Spleen (tissue), 13 donors: ENCODE measurements at places on chromosomes 6 and 20. TPM values are rescaled to one million over a fixed set of nuclear protein-coding genes. Genes with fewer than 3 reads are reported as not detected.

GRCh38 chr20:64176551-64176950, 12.3 kb downstream of the MYT1 start:
- no peaks in the 10 kb centered on the region for H3K4me1 ChIP-seq
- no peaks in the 10 kb centered on the region for H3K36me3 ChIP-seq
- H3K27ac ChIP-seq, result no peak overlapping the region
- H3K4me3 ChIP-seq, result no peak overlapping the region
- DNase-seq, result no peak
- no peaks in the 10 kb centered on the region for H3K27me3 ChIP-seq

DNA sequence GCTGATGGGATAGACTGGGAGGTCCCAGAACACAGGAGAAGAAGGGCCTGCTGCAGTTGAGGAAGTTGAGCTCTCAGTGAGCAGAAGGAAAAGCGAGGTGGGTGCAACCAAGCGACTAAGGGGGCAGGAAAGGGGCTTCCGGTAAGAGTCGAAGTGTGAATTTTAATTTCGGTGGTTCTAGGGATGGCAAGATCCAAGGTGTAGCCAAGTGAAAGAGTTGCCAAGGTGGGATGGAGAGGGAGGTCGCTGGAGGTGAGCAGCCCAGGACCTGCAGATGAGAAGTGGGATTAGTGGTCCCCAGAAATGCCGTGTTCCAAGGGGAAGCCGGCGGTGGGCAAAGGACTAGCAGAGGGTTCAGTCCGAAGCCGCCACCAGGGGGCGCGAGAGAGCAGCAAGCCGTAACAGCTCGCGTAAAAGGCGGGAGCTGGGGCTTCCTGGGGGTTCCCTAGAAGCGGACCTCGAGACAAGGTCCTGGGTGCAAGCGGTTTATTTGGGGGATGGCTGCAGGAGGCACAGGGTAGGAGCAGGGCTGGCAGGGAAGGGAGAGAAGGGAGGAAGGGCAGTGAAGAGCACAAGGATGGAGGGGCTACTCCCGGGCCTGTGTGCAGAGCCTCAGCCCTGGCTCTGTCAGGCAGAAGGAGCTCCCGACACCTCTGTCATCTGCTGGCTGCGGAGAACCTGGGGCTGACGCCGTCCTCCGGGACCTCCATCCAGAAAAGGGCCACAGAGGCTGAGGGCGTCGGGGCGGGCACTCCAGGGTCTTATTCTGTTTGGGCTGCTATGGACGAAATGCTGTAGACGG, 103.6 kb downstream of the PAX1 start:
- no peaks in the 10 kb centered on the region for H3K4me1 ChIP-seq
- no peak overlapping the region for H3K27ac ChIP-seq
- H3K36me3 ChIP-seq, result no peaks in the 10 kb centered on the region
- H3K4me3 ChIP-seq, result no peak overlapping the region
- DNase-seq, result peak; percentile 83

DNA sequence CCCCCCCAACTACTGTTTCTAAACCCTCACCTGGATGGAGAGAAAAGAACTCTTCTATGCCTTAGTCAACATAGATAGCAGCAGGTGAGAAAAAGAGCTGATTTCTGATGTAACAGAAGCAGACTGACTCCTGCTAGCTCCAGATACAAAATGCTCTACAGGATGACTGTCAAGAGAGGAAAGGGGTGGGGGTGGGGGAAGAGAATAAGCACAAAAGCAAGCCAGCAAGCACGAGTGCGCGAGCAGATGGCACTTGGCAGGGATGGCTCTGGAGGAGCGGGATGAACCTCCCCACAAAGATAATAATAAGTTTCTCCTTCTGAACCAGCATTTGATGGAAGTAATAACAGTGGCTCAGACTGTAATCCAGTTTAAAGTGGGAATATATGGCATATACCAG, 45.6 kb upstream of the SPDEF start:
- no peaks in the 10 kb centered on the region for H3K27me3 ChIP-seq
- no peak for DNase-seq
- no peak overlapping the region for H3K4me3 ChIP-seq
- H3K27ac ChIP-seq, result no peak overlapping the region
- peaks cover 13% of the 10 kb centered on the region for H3K4me1 ChIP-seq

GRCh38 chr6:106214531-106214930, 111.0 kb downstream of the ATG5 start:
- no peak overlapping the region for H3K27ac ChIP-seq
- H3K36me3 ChIP-seq, result no peaks in the 10 kb centered on the region
- no peaks in the 10 kb centered on the region for H3K4me1 ChIP-seq
- DNase-seq, result no peak

DNA sequence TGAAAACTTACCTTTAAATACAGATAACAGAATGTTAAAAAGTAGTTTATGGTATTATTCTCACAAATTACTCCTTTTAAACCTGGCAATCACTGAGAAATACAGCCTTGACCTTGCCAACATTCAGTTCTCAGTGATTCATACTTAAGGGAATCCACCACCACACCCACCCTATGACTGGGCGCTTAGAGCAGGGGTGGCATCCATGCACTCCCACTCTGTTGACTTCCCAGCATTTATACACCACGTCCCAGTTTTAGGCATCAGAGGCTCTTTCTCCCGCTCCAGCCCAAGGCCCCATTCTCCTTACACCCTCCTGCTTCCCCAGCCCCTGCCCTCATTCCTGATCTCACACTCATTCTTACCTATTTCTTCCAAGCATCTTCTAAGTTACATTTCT, 16.3 kb downstream of the TRAF3IP2 start:
- no peaks in the 10 kb centered on the region for H3K27me3 ChIP-seq
- no peak overlapping the region for H3K27ac ChIP-seq
- no peaks in the 10 kb centered on the region for H3K4me1 ChIP-seq
- no peak overlapping the region for H3K4me3 ChIP-seq
- no peak for DNase-seq
- no peaks in the 10 kb centered on the region for H3K36me3 ChIP-seq

- peaks cover 32% of the 10 kb centered on the region for H3K4me1 ChIP-seq
- H3K4me3 ChIP-seq, result no peak overlapping the region
- no peak for DNase-seq
- H3K36me3 ChIP-seq, result no peaks in the 10 kb centered on the region
Observed at GRCh38 chr20:19785983-19786285, 27.9 kb downstream of the RIN2 start.

DNA sequence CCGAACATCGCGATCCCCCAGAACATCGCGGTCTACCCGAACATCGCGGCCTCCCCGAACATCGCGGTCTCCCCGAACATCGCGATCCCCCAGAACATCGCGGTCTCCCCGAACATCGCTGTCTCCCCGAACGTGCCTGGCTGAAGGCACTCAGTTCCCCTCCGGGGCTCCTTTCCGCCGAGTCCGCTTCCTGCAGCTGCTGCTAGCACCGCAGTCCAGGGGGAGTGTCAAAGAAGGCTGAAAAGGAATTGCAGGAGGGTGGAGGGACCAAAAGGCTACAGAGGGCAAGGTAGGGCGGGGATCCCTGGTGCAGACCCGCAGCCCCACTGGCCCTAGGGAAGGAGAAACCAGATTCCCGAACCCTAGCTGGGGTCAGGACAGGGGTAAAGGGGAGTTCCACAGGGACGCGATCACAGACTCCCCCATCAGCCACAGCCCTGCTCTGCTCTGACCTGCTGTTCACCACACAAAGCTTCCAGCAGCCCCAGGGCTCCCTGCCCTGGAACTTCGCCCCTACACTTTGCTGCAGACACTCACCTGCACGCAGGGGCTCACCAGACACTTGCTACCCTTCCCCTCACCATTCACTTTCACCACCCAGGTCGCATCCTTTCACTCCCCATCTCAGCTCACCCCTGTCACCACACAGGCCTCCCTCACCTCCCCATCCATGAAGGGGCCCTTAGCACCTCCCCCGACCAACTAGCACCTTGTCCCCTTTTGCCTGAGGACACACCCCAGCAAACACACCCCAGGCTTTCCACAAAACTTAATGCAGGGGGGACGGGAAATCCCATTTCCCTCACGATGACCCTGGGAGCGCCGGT, 1.7 kb downstream of the ULBP1 start:
- no peak overlapping the region for H3K27ac ChIP-seq
- H3K4me1 ChIP-seq, result peaks cover 30% of the 10 kb centered on the region
- peaks cover 69% of the 10 kb centered on the region for H3K27me3 ChIP-seq
- H3K36me3 ChIP-seq, result no peaks in the 10 kb centered on the region
- DNase-seq, result peak; percentile 84

- no peak for DNase-seq
- no peaks in the 10 kb centered on the region for H3K36me3 ChIP-seq
- no peaks in the 10 kb centered on the region for H3K27me3 ChIP-seq
- H3K4me1 ChIP-seq, result no peaks in the 10 kb centered on the region
- no peak overlapping the region for H3K27ac ChIP-seq
- H3K4me3 ChIP-seq, result no peak overlapping the region
Observed at GRCh38 chr6:132210886-132211563, 190.2 kb downstream of the MOXD1 start.

DNA sequence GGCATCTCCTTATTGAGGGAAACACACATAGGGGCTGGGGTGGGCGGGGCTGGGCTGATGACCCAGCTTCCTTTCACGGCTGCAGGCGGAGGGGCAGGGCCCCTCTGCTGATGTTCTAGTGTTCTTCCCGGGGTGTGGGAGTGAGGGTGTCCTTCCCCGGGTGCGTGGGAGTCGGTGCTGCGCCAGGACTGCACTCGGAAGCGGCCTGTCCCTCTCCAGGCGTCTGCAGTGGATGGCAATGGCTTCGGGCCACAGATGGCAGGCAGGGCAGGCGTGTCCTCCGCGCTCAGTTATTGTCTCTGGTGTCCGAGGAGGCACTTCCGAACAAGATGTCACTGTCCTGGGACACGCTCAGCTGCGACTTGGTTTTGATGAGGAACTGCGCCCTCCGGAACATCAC, 19.2 kb downstream of the KCNG1 start:
- no peaks in the 10 kb centered on the region for H3K4me1 ChIP-seq
- H3K36me3 ChIP-seq, result no peaks in the 10 kb centered on the region
- no peak overlapping the region for H3K27ac ChIP-seq
- no peak for DNase-seq
- no peak overlapping the region for H3K4me3 ChIP-seq

GRCh38 chr6:119586250-119586882, 236.8 kb upstream of the MAN1A1 start:
- no peak overlapping the region for H3K4me3 ChIP-seq
- DNase-seq, result no peak
- no peaks in the 10 kb centered on the region for H3K4me1 ChIP-seq
- H3K27me3 ChIP-seq, result no peaks in the 10 kb centered on the region
- H3K36me3 ChIP-seq, result no peaks in the 10 kb centered on the region

DNA sequence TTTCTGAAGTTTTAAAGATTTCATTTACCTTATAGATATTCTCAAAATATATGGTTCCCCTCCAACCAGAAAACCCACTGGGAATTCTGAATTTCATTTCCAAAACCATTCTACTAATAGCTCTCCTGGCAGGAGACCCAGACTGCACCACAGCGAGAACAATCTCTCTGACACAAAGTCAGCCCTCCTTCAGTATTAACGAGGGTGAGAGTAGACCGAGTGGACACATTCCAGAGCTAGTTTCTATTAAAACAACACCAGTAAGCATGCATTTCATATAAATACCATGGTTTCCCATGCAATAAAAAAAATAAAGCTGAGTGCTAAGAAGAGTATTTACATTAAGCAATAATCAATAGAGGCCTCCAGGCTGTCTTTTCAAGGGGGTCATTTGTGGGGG, 899.6 kb upstream of the SLC35B3 start:
- H3K36me3 ChIP-seq, result no peaks in the 10 kb centered on the region
- H3K4me1 ChIP-seq, result no peaks in the 10 kb centered on the region
- H3K27me3 ChIP-seq, result no peaks in the 10 kb centered on the region

GRCh38 chr6:143375022-143375585, 75.4 kb downstream of the ADAT2 start:
- no peak overlapping the region for H3K27ac ChIP-seq
- H3K27me3 ChIP-seq, result no peaks in the 10 kb centered on the region
- no peak for DNase-seq
- H3K36me3 ChIP-seq, result no peaks in the 10 kb centered on the region

- peaks cover 46% of the 10 kb centered on the region for H3K4me1 ChIP-seq
- peak overlapping the region; percentile 57 for H3K27ac ChIP-seq
- no peak for DNase-seq
- H3K36me3 ChIP-seq, result no peaks in the 10 kb centered on the region
Observed at GRCh38 chr6:37134036-37134395, 35.9 kb upstream of the PIM1 start.

- no peak overlapping the region for H3K27ac ChIP-seq
- H3K27me3 ChIP-seq, result no peaks in the 10 kb centered on the region
- H3K4me1 ChIP-seq, result no peaks in the 10 kb centered on the region
- H3K36me3 ChIP-seq, result no peaks in the 10 kb centered on the region
- DNase-seq, result no peak
Observed at GRCh38 chr6:121993362-121993761, 406.1 kb upstream of the HSF2 start.

DNA sequence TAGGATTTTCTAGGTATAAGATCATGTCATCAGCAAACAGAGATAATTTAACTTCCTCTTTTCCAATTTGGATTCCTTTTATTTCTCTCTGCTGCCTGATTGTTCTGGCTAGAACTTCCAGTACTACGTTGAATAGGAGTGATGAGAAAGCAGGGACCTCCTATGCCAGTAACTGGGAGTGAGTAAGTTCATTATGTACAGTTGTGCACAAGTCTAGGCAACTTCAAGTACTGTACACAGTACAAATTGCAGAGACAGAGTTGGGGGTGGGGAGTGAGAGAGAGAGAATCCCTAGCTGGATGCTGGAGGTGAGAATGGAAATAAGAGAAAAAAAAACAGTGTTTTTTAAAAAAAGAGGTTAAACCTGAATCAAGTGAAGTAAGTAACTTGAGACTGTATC, 210.2 kb downstream of the MMUT start:
- H3K36me3 ChIP-seq, result no peaks in the 10 kb centered on the region
- DNase-seq, result no peak
- H3K4me1 ChIP-seq, result no peaks in the 10 kb centered on the region
- H3K27ac ChIP-seq, result no peak overlapping the region
- no peak overlapping the region for H3K4me3 ChIP-seq

DNA sequence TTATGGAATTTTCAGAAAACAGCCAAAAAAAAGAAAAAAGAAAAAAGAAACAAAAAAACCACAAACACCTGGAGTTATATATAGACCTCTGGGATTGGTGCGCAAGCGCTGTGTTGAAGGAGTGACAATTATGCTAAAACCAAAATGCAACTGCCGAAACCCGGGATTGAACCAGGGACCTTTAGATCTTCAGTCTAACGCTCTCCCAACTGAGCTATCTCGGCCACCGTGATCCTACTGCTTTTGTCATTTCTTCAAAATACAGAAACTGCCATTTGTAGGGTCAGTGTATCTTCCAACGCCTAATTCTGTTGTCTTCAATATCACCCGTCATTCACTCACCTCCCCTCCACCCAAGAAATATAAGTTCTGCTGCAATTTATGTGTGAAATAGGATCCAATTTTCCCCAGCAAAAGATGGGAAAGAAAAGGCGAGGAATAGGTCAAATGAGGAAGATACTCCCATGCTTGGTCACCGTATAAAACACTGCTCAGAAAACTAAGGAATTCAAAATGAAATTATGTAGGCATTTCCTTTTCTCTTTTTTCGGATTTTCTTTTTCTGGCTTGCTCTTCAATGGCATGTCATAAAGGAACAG, 116.0 kb downstream of the TRIM27 start:
- no peak overlapping the region for H3K4me3 ChIP-seq
- H3K36me3 ChIP-seq, result no peaks in the 10 kb centered on the region
- no peak overlapping the region for H3K27ac ChIP-seq
- no peak for DNase-seq

Gene MAP1LC3A
- total RNA-seq, result 29.0 TPM

Gene TNF
- 11.0 TPM for total RNA-seq

Gene ZKSCAN4
- total RNA-seq, result 10.4 TPM

Gene PBOV1
- total RNA-seq, result not detected

Gene IER3
- total RNA-seq, result 40.2 TPM

Gene SUPT3H
- total RNA-seq, result 7.5 TPM

Gene EDN1
- 21.7 TPM for total RNA-seq

Gene FHL5
- 1.6 TPM for total RNA-seq

Gene ZNF334
- total RNA-seq, result 2.7 TPM
